ENCODE measurements at places on chromosomes 2 and 18.
A peak's percentile ranks its signal among the peaks of the same experiment; 100 is the strongest.

- no peaks in the 10 kb centered on the region for H3K4me1 ChIP-seq
- H3K27me3 ChIP-seq = no peaks in the 10 kb centered on the region
- no peak for DNase-seq
- H3K4me3 ChIP-seq = no peak overlapping the region
These were observed 33.1 kb downstream of the SLC8A1 start for GRCh38 chr2:40418614-40419363.

GRCh38 chr2:240568678-240569522, 616 bp downstream of the RNPEPL1 start:
- H3K27ac ChIP-seq = peak overlapping the region; percentile 73
- peaks cover 12% of the 10 kb centered on the region for H3K36me3 ChIP-seq
- H3K27me3 ChIP-seq = no peaks in the 10 kb centered on the region
- peaks cover 46% of the 10 kb centered on the region for H3K4me1 ChIP-seq
- H3K4me3 ChIP-seq = peak overlapping the region; percentile 79

DNA sequence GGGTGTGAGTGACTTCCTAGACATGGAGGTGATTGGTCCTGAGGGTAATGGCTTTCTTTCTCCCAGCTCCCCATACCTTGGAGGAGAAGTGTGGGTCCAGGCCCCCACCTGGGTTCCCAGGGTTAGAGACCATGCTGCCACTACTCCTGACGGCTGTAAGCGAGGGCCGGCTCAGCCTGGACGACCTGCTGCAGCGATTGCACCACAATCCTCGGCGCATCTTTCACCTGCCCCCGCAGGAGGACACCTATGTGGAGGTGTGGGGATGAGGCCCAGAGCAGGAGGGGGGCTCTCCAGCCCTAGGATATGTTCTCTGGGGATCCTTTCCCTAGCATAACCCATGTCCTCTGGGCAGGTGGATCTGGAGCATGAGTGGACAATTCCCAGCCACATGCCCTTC, 21.8 kb downstream of the CAD start:
- no peak overlapping the region for H3K27ac ChIP-seq
- H3K36me3 ChIP-seq = peaks cover 68% of the 10 kb centered on the region
- H3K27me3 ChIP-seq = no peaks in the 10 kb centered on the region
- no peaks in the 10 kb centered on the region for H3K4me1 ChIP-seq
- no peak overlapping the region for H3K4me3 ChIP-seq

DNA sequence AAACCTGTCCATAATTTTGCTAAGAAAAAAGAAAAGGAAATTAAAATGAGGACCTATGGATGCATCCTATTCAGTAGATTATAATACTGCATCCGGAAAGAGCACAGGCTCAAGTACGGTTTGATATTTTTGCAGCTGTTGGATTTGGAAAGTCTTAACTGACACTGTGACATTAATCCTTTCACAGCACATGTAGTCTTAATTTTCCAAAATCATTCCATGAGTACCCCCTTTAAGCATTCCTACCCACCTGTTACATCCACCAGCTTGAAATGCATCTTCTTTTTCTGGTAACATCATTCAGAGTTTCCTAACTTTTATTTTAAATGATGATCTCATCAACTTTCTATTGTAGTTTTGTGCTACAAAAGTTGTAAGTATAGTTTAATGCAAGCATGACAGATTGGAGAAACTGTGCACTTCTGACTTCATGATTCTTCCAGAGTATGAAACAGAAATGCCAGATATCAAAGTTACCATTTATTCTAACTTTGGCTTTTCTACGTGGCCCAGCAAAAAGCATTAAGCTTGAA, 113.5 kb downstream of the ESCO1 start:
- no peak overlapping the region for H3K27ac ChIP-seq
- no peak overlapping the region for H3K4me3 ChIP-seq
- no peak for DNase-seq
- H3K4me1 ChIP-seq = no peaks in the 10 kb centered on the region

DNA sequence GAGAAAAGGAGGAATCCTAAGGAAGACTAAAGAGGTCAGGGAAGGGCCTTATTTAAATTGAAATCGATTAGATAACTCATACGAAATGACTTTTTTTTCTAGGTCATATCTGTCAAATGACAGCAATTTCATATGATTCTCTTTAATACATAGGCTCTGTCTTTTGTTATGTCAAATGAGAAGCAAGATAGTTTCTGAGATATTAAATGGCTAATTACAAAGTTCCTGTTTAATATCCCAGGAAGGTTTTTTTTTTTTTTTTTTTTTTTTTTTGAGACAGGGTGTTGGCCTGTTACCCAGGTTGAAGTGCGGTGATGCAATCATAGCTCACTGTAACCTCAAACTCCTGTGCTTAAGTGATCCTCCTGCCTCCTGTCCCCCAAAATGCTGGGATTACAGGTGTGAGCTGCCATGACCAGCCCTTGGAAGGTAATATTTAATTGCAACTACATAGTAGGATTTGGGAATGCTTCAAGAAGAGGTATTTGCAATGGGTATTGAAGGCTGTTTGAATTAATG, 48.0 kb upstream of the RMND5A start:
- H3K36me3 ChIP-seq = no peaks in the 10 kb centered on the region
- DNase-seq = no peak
- H3K4me3 ChIP-seq = no peak overlapping the region
- no peaks in the 10 kb centered on the region for H3K27me3 ChIP-seq
- H3K27ac ChIP-seq = no peak overlapping the region
- no peaks in the 10 kb centered on the region for H3K4me1 ChIP-seq

DNA sequence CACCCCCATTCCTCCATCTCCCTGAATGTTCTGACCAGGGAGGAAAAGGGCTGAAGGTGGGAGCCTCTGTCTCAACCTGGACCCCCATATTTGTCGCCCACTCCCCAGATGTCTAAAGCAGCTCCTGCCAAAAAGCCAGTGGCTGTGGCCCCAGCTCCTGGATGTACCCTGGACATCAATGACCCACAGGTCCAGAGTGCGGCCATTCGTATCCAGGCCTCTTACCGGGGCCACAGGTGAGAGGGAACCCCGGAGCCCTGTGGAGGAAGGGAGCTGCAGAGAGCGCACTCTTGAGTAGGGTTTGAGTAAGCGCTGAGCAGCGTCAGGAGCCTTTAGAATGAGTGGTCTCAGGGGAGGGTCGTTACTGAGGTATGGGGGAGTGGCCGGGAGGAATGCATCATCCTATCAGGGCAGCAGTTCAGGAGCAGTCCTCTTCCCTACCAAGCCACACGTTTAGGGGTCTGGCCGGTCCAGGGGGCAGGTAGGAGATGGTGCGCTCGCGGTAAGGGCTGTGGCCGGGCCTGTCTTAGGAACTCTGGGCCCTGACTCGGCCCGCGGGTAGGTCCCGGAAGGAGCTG, 2.4 kb upstream of the GMPPA start:
- no peak overlapping the region for H3K27ac ChIP-seq
- H3K36me3 ChIP-seq = peaks cover 2% of the 10 kb centered on the region
- DNase-seq = no peak
- H3K4me1 ChIP-seq = peaks cover 35% of the 10 kb centered on the region
- peak overlapping the region; percentile 18 for H3K4me3 ChIP-seq

DNA sequence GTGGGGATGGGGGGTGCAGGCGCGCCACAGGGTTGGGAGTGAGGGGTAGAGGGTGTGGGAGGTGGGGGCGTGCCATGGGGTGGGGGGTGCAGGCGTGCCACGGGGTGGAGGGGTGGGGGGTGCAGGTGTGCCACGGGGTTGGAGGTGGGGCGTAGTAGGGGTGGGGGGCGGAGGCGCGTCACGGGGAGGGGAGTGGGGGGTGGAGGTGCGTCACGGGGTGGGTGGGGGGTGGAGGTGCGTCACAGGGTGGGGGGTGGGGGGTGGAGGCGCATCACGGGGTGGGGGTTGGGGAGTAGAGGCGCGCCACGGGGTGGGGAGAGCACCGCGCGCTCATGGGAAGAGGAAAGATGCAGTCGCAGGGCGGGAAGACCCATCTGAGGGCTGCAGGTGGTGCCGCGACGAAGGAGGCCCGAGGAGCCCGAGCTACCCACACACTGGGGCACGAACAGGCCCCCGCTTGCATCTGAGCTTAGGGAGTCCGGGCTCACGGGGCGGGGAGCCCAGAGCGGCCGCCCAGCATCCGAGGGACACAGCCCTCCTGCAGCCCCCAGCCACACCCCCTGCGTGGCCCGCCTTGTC, 37.5 kb downstream of the SNED1 start:
- DNase-seq = no peak
- H3K4me1 ChIP-seq = peaks cover 22% of the 10 kb centered on the region
- peak overlapping the region; percentile 69 for H3K4me3 ChIP-seq

All from activated CD4-positive, alpha-beta memory T cell treated with anti-CD3 and anti-CD28 coated beads for 36 hours (primary cell).